Frontal cortex (tissue), 4 donors: ENCODE measurements at places on chromosomes 2 and 18. TPM values are rescaled to one million over a fixed set of nuclear protein-coding genes. Genes with fewer than 3 reads are reported as not detected.

SPC25 gene
- 5.3 TPM for total RNA-seq

TYMS gene
- 3.7 TPM for total RNA-seq

CFC1 gene
- total RNA-seq = 0.41 TPM

TUBA3E gene
- not detected for total RNA-seq

PSTPIP2 gene
- 0.41 TPM for total RNA-seq

KCNF1 gene
- 20.0 TPM for total RNA-seq

KCNK3 gene
- total RNA-seq = 4.1 TPM

MYO3B gene
- total RNA-seq = 0.41 TPM
